ENCODE measurements at places on chromosomes 6 and 20. TPM values are rescaled to one million over a fixed set of nuclear protein-coding genes. Genes with fewer than 3 reads are reported as not detected.

DNA sequence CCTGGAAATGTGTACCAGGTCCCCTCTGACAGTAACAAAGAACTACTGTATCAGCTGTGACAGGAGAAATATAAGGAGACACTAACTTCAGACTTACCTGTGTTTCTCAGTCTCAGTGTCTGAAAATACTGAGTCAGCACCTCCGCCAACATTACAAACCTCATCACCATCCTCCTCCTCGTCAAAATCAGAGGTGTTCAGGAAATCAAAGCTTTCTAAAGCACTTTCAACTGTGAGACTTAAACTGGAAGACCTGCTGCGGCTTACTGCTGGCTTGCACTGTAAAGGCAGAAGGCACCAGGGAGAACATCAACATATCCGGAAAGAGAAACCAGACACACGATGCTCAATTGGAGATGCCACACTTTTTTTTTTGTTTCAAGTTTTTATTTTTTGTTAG, 40.3 kb upstream of the ARMH2 start:
- DNase-seq = no peak

GRCh38 chr6:33700391-33701050, 11.0 kb downstream of the UQCC2 start:
- DNase-seq = peak; percentile 68

DNA sequence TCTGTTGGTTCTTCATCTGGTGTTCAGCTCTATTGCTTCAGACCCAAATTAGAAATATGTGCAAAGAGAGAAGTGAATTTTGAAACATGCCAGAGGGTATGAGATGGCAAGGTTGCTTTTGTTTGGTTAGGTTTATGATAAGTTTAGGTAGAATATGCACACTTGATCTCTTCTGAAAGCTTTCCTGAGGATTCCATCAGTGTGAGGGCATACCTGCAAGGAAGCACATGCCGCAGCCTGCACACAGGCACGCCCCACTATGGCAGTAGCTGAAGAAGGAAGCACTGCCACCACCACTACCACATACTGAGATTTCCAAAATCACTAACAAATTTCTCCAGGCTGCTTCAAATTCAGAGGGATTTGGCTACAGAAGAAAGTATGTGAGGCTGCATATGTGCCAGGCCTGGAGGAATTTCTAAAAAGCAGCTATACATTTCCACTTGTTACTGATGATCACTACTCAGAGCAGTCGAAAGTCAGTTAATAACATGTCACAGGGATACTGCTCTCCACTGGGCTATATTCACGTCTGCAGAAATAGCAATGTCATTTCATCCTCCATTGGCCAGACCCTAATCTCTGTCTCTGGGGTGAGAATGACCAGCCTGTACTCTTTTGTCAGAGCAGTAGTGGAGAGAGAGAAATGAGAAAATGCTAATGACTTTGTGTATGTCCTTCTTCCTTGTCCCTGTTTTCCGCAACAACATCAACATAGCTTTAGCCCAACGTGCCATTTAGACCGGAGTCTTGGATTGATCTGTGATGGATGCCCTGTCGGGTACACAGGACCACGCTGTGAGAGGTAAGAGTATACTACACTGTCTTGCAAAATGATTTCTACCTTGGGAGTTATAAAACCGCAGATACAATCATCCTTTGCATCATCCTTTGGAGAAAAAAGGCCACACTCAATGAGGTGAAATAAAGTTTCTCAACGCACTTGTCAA, 396.7 kb downstream of the LAMA2 start:
- DNase-seq = no peak

TPMT gene
- total RNA-seq = 8.2 TPM

OR2H1 gene
- total RNA-seq = not detected

DNA sequence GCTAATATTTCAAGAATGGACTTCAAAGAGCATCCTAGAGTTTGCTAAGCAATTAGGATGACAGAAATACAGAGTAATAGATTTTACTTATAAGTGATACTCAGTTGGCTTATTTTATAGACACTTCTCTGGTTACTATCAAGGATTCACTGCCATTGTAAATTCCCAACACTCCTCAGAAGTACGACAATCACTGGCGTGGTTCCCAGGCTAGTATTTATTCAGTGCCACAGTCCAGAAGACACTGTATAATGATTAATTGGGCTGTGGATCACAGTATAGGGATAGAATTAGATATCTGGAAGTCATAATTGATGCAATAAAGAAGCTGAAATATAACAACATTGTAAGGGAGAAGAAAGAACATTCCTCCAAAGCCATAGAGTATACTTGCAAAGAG, 15.7 kb downstream of the MANEA start:
- no peak for DNase-seq

DNA sequence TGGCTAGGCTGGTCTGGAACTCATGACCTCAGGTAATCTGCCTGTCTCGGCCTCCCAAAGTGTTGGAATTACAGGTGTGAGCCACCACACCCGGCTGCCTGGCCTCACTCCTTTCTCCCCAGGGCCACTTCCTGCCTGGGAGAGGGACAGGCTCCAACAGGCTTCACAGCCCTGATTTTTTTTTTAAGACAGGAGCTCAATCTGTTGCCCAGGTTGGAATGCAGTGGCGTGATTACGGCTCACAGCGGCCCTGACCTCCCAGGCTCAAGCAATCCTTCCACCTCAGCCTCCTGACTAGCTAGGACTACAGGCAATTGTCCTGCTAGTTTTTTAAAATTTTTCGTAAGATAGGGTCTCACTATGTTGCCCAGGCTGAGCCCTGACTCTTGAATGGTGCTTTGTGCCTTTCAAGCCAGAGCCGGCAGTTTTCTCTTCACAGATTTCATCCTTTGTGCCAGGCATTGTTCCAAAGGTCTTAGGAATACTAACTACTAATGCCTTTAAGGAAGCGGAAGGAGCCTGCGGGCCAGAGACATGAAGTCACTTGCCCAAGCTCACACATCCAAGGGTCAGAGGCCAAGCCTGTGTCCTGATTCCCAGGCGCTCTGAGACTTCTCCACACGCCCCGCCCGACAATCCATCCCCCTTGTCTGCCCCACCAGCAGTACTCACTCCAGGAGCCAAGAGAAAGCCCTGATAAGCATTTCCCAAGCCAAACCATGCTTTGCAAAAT, 19.2 kb downstream of the CAPN11 start:
- no peak for DNase-seq

RIPOR3 gene
- not detected for total RNA-seq

DNA sequence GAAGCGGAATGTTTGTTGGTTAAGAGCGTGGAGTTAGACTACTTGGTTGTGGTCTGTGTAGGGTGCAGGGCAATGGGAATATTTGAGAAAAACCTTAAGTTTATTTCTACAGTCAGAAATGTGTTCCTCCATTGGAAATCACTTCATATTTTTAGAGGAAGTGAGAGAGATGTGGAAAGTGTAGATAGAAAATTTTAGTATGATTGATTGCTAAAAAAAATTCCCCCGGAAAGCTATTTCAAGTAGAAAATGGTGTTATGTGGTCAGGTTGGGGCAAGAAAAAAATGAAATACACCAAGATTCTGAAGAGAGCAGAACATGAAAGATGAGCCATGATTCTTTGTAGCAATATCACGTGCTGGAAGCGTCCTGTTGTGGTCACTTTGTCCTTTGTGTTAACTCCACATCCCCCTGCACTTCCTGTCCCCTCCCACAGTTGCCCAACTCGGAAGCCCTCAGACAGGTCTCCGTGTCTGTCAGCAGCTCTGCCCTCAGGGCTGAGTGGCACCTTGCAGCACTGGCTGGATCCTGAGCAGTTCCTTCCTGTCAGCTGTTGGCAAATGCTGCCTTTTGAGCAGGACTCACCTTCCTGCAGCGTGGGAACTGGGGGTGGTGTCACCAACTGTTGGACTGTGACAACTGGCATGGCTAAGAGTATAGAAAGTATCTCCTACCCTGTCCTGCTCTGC, 137.5 kb upstream of the SLC24A3 start:
- DNase-seq = peak; percentile 8

- no peak for DNase-seq
These were observed 26.7 kb downstream of the SAYSD1 start for GRCh38 chr6:39088331-39088730.

GRCh38 chr6:3592371-3592941, 135.6 kb upstream of the SLC22A23 start:
- DNase-seq = no peak

GRCh38 chr6:144797881-144798589, 512.9 kb downstream of the UTRN start:
- no peak for DNase-seq

CLIC5 gene
- 0.74 TPM for total RNA-seq

DNA sequence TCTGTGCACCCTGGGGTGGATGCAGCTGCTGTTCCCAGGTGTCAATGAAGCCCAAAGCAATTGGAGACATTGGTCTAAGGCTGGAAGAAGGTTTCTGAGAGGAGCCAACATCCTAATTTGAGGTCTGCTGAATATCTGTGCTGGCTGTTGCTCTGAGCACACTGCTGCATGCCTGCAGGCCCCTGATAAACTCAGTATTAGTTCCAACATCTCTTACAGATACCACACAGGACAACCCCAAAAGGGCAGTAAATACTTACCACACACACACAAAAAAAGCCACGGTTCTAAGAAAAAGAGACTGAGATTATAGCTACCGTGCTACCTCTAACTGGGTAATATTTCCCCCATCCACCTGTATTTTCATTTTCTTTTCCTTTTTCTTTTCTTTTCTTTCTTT, 164.3 kb upstream of the SOX4 start:
- no peak for DNase-seq

IMPG1 gene
- total RNA-seq = not detected

- no peak for DNase-seq
These were observed 36.5 kb downstream of the TAF11 start for GRCh38 chr6:34851361-34851760.

GRCh38 chr20:38165089-38165965, at the start of gene TGM2:
TSS of gene TGM2 (minus strand) at chr20:38165270. CDS start at chr20:38165198, 72 bp downstream.
- DNase-seq = peak; percentile 58
